ENCODE measurements at places on chromosomes 2 and 18.

DNA sequence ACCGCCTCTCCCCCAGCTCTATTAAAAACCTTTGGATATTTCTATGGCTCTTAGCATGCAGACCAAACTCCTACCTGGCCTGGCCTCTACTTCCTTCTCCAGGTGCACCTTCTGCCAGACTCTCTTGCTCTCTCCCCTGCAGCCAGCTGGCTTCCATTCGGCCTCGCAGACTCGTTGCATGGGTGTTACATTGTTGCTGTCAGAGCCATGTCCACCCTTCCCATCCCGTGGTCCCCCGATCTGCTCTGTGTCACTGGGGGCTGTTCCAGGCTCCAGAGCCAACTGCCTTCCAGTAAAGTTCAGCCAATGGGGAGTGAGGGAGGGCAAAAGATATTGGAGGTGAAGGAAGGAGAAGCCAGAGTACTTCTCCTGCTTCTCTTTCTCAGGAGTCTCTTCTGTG lies 112.5 kb upstream of the LGALSL start:
- no peak for DNase-seq

DNA sequence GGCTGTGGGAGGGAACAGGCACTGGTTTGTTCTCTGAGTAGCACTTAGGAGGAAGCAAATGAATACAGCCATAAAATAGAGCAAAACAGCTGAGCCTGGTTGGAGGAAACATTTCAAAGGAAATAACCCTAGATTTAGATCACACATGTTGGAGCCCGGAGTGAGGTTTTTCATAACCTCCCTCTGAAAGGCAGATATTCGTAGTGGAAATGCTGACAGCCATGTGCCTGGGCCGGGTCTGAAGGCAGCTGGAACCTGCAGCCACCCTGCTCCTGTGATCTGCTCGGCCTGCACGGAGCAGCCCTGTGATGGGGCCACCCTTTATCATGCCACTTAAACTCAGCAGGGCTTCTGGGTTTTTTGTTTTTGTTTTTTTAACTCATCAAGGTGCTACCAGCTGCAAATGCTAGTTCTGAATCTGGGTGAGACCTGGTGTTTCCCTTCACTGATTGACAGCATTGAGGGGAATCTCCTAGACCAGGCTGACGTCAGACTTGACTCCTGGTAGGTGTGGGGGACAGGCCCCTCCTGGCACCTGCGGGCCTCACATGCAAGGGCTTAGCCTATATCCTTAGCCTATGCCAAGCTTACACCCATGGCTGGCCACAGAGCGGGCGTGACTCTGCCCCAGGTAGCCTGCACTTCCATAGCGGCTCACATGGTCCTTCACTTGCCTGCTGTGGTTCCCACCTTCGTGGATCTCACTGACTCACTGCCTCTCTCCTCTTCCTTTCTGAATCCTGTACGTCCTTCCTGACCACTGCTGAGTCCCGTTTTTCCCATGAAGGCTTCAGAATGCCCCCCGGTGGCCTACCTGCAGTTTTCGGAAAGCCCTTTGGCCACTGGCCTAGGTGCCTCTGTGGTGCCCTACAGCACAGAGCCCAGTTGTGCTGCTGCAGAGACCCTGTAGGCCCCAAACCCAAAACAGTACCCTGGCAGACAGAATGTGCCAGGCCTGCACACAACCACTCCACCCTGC lies 217.3 kb downstream of the SEPTIN10 start:
- peak; percentile 30 for DNase-seq

DNA sequence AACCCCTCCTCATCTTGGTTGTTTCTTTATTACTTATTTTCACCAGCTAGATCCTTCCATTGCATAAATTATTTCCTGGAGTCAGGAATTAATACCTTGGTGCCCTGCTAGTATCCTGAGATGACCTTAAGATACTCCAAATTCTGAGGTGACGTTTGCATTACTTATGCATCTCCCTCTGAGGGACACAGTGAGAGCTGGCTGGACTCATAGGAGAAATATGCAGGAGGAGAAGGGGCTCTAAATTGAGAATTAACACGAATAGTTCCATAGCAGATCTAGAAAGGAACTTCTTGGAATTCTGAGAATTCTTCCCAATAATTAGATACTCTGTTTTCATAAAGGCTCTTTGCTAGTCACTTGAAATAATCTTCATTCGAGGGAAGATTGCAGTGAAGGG lies 310.6 kb upstream of the ZEB2 start:
- no peak for DNase-seq

DNA sequence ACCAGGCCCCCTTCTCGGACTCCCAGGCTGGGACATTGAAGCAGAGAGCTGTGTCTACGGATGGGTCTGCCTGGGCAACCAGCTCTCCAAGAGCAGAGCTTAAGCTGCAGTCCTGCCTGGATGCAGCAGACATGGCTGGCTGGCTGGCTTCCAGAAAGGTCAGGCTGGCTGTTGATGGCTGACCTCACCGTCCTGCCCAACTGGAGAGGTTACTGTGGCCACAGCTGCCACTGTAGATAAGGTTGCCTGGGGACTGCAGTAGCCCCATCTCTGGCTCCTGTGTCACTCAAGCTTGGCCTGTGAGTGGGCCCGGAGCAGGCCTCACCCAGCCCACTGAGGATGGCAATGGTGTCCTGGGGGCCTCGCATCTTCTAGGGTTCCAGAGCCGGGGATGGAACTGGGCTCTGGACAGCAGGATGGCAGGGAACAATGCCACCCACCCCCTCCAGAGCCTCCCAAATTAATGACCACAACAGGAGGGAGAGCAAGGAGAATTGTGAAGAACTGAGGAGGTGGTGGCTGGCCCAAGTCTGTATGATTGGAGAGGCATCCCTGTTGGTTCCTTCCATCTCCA lies 37.0 kb upstream of the FOSL2 start:
- no peak for DNase-seq

DNA sequence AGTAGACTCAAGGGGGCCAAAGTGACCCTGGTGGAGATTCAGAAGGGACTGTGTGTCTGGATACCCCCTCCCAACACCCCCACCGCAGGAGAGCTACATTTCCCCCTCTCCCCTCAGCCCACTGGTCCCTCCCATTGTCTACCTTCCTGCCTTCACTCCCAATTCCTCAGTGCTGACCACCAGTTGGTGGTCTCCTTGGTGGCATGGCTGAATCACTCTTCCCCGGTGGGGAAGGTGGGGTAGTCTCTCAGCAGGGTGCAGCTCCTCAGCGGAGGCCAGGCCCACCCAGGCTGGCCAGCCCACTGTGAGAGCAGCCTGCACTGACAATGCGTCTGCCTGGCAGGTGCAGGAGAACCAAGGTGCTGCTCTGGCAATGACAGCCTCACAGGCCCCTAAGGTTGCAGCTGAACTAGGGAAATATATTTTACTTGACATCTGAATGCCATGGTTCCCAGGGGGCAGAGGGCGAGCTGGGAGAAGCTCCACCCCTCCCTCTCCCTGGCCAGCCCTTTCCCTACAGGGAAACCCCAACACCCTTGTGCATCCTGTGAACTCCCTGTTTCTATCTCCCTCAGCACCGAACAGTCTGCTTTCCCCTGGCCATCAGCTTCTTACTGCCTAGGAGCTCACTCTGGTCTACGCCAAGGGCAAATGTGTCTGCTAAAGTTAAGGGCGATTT lies 62.6 kb upstream of the PAX8 start:
- no peak for DNase-seq

DNA sequence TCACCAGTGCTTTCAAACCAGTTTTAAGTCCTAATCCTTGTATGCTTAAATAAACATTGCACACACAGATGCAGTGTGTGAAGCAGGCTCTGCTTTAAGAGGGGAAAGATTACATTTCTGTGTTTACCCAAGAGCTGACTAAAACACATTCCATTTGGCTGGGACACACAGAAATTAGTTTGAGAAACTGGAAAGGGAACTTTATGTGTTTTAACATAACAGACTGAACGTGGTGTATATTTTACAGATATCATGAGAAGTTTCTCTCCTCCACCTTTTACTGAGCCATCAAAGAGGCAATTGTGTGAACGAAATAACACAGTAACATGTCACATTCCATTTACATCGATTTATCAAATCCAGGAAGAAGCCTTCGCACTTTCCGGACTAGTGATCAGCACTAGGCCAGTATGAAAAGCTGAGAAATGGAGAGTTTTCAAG lies 121.8 kb downstream of the MAIP1 start:
- DNase-seq = no peak

GRCh38 chr18:66833646-66834045 lies 229.8 kb upstream of the CDH19 start:
- DNase-seq = no peak

DNA sequence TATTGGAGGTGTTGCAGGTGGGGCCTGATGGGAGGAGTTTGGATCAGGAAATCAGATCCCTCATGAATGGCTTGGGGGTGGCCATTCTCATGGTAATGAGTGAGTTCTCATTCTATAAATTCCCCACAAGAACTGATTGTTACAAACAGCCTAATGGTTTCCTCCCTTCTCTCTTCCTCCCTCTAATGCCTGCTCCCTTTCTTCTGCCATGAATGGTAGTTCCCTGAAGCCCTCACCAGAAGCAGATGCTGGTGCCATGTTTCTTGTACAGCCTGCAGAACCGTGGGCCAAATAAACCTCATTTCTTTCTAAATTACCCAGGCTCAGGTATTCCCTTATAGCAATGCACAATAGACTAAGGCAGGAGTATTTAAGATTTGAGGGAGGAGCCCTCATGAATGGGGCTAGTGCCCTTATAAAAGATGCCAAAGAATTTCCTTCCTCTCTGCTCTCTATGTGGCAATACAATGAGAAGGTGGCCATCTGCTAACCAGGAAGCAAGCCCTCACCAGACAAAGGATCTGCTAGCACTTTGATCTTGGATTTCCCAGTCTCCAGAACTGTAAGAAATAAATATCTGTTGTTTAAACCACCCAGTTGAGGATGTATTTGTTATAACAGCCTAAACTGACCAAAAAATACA lies 251.8 kb downstream of the ZEB2 start:
- DNase-seq = no peak

DNA sequence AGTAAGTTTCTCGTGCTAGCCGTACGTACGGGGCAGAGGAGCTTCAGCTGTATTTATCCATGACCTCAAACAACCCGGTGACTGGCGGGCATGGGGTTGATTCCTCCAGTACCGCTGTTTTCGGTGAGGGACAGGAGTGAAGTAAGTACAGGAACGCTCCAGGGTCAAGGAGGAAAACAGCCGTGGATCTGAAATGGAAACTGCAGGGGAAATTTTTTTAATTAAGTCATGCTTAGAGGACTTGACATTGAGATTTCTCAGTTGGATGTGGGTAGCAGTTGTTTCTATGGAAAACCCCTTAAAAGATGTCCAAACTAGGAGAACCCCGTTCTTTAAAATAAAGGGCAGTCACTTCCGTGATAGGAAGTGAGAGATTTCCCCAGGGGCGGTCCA lies 1.2 kb downstream of the RAB12 start:
- DNase-seq = peak; percentile 43

GRCh38 chr2:42187886-42188285 lies 18.7 kb downstream of the EML4 start:
- DNase-seq = no peak

DNA sequence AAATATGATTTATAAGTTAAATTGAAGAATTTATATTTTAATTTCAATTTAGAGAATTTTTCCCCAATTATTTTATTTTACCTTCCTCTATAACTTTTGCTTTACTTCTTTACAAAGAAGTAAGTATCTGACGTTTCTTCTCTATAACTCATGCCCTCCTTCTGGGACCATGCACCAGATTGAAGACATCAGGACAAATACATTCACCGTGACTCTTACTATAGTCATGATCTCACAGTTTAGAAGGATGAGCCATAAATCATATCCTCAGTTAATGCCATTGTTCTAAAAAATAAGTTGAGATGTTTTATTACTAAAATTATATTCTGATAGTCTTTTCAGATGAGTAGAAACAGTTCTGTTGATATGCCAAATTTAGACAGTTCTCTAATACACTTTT lies 279.3 kb downstream of the TMX3 start:
- no peak for DNase-seq

GRCh38 chr2:24672589-24672988 lies 120.6 kb downstream of the PTRHD1 start:
- DNase-seq = no peak

- no peak for DNase-seq
Observed at GRCh38 chr2:174623690-174624089, 26.1 kb upstream of the WIPF1 start.

DNA sequence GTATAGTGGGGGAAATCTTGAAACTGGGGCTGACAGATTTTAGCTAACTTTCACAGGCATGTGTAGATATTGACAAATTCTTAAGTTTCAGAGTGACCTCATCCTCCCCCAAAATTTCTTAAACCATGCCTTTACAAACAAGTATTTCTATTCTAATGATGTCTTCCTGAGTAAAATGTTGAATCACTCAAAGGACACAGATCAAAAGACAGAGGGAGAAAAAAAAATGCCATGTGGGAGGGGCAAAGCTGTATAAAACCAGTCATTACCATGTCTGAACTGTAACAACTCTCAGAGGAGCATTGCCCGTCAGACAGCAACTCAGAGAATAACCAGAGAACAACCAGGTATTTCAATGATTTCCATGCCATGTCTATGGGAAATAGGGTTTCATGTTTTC lies at the start of gene SERPINB2:
TSS of gene SERPINB2 (plus strand) at position 282 of the 400 bp plus-strand sequence. CDS start 3,740 bp downstream, outside the sequence.
- DNase-seq = no peak

- DNase-seq = no peak
Observed at GRCh38 chr18:36441426-36442240, 144.1 kb downstream of the FHOD3 start.

DNA sequence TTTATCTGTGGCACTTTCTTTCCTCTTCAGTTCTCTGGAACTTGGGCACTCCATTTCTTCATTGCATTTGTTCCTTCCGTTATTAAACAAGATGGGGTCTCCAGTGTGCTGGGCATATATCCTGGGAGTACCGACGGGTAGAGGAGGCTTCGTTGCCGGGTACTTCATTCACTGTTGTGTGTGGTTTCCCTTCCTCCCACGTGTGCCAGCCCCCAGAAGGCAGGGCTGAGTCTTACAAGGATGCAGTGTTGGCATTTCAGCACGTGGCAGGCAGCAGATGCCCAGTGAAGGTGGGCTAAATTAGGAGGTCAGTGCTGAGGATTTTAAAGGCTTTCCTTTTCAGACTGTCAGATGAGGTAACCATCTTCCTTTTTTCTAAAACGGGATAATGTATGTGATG lies 58.6 kb downstream of the MGAT5 start:
- DNase-seq = no peak

DNA sequence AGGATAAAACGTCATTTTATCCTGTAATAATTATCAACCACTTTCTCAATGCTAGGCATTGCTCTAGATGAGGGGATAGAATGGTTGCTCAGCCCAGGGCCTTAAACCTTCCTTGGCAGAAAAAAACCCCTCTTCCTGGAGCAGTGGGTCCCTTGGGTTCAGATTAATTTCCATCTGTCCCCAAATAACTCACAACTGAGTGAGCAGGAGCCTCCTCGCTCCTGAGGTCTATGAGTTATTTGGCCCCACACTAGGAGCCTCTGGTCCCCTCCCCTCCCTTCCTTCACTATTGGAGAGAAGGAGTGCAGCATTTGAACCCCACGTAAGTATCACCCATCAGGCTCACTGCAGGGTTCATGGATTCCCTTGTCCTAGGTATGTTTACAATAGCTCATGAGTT lies 157.5 kb upstream of the FHL2 start:
- no peak for DNase-seq
